ENCODE measurements at places on chromosomes 7 and 10.

DNA sequence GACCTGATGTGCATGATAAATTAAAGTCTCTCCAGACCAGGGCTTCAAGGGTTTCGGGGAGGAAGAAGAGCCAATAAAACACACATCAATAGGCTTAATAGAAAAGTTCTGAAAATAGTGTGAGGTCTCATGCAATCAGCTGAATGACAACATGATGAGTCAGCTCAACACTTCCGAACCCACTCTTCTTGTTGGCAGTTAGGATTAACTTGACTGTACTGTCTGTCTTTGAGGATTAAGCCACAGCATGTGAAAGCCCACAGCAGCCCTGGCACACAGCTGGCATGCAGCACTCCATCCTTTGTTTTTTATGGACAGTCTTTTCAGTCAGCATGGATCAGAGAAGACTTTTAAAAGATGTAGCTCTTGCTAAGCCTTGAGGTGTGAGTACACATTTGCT is 526.9 kb upstream of the VSTM2A start:
- DNase-seq: no peak

DNA sequence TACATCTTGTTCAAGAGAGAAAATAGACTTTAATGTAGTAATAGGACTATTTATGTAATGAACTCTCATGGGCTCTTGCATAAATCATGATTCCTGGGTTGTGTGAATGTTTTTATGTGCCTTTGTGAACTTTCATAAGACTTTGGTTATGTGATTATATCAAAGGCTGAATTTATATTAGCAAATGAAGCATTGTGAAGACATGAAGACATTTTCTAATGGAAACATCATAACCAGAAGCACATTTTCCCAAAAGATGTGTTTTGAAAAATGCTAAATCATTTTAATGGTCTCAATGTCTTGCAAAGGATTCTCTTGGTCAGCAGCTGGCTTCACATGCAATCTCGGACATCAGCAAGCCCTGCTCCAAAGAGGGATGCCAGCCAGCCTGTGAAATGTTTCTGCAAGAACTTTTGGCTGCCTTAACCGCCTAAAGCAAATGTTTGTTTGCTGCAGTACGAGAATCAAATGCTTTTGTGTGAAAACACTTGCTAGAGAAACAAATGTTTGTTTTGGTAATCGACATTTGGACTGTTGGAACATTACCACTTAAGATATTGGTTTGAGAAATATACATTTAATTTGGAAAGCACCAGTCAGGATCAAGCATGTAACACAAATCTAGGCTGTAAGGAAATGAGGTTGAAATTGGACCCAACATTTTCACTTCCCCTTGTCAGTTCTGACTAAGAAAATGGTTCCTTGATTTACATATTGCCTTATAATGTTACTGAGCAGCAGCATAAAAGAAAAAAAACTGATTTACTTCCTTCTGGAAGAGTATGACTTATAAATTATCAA is 102.1 kb downstream of the RTKN2 start:
- DNase-seq: peak; percentile 96

DNA sequence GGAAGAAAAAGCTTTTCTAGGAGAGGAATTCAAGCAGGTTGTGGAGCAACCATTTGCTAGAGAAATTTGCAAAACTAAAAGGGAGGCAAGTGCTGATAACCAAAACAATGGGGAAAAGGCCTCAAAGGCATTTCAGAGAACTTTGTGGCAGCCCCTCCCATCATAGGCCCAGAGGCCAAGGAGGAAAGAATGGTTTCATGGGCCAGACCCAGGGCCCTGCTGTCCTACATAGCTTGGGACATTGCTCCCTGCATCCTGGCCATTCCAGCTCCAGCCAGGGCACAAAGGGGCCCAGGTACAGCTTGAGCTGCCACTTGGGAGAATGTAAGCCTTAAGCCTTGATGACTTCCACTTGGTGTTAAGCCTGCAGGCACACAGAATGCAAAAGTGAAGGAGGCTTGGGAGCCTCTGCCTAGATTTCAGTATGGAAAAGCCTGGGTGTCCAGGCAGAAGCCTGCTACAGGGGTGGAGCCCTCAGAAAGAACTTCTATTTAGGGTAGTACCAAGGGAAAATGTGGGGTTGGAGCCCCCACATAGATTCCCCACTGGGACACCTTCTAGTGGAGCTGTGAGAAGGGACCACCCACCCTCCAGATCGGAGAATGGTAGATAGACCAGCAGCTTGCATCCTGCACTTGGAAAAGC is 91.2 kb downstream of the RALA start:
- no peak for DNase-seq

- no peak for DNase-seq
Measured at GRCh38 chr10:101752241-101752640, 23.7 kb downstream of the FGF8 start.

GRCh38 chr10:69578508-69578991 is 5.3 kb upstream of the NEUROG3 start:
- DNase-seq: no peak

GRCh38 chr10:58435297-58435985 is 50.2 kb downstream of the TFAM start:
- peak; percentile 94 for DNase-seq

Measured in fibroblast of villous mesenchyme (primary cell).